ENCODE measurements at places on chromosomes 3 and 15.
A peak's percentile ranks its signal among the peaks of the same experiment; 100 is the strongest.

- H3K27me3 ChIP-seq: no peaks in the 10 kb centered on the region
- no peaks in the 10 kb centered on the region for H3K4me1 ChIP-seq
- H3K27ac ChIP-seq: no peak overlapping the region
- no peaks in the 10 kb centered on the region for H3K36me3 ChIP-seq
- H3K4me3 ChIP-seq: no peak overlapping the region
These were observed 1303.3 kb downstream of the ROBO2 start for GRCh38 chr3:78343221-78343620.

GRCh38 chr3:3127432-3128010 is 781 bp downstream of the TRNT1 start:
- H3K36me3 ChIP-seq: peaks cover 28% of the 10 kb centered on the region
- H3K27ac ChIP-seq: peak overlapping the region; percentile 96
- peaks cover 7% of the 10 kb centered on the region for H3K4me1 ChIP-seq

- DNase-seq: no peak
- no peak overlapping the region for H3K4me3 ChIP-seq
- H3K27ac ChIP-seq: no peak overlapping the region
- H3K36me3 ChIP-seq: no peaks in the 10 kb centered on the region
- no peaks in the 10 kb centered on the region for H3K27me3 ChIP-seq
These were observed 563.3 kb upstream of the GOLIM4 start for GRCh38 chr3:168659015-168659414.

GRCh38 chr3:131762981-131763564 is 260.3 kb upstream of the MRPL3 start:
- no peaks in the 10 kb centered on the region for H3K4me1 ChIP-seq
- H3K27ac ChIP-seq: no peak overlapping the region
- H3K4me3 ChIP-seq: no peak overlapping the region
- DNase-seq: no peak

DNA sequence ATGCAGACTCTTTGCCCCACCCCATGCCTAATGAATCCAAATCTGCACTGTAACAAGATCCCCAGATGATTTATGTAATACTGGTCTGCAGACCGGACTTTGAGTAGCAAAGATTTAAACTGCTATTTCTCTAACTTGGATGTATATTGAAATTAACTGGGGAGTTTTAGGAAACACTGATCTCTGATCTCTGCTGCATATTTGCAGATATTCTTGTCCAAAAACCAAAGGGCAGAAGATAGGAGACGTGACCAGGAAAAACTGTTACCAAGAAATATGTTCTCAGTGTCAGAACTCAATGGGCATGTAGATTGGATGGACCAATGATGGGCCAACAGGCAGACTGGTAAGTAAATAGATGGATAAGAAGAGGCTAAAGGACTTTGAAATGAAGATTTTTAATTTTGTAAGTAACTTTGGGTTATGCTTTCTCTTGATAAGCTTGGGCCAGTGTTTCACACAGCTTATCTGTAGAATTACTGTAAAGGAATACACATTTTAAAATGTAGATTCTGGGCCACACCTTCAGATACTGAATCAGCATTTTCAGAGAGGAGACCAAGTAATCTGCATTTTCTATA is 64.5 kb upstream of the TP63 start:
- no peaks in the 10 kb centered on the region for H3K36me3 ChIP-seq
- no peak overlapping the region for H3K4me3 ChIP-seq
- H3K27ac ChIP-seq: no peak overlapping the region
- no peak for DNase-seq
- no peaks in the 10 kb centered on the region for H3K4me1 ChIP-seq
- no peaks in the 10 kb centered on the region for H3K27me3 ChIP-seq

- H3K27ac ChIP-seq: no peak overlapping the region
- DNase-seq: no peak
- peaks cover 9% of the 10 kb centered on the region for H3K4me1 ChIP-seq
- no peak overlapping the region for H3K4me3 ChIP-seq
- H3K36me3 ChIP-seq: no peaks in the 10 kb centered on the region
- H3K27me3 ChIP-seq: no peaks in the 10 kb centered on the region
These were observed 3.8 kb downstream of the SERPINI1 start for GRCh38 chr3:167739190-167739810.

- no peaks in the 10 kb centered on the region for H3K27me3 ChIP-seq
- no peaks in the 10 kb centered on the region for H3K36me3 ChIP-seq
- H3K4me1 ChIP-seq: peaks cover 3% of the 10 kb centered on the region
- H3K27ac ChIP-seq: no peak overlapping the region
- H3K4me3 ChIP-seq: no peak overlapping the region
- no peak for DNase-seq
These were observed 3.1 kb upstream of the ABHD6 start for GRCh38 chr3:58234516-58234931.

GRCh38 chr3:147390589-147391569 is 15.5 kb downstream of the ZIC4 start:
- no peaks in the 10 kb centered on the region for H3K4me1 ChIP-seq
- H3K36me3 ChIP-seq: no peaks in the 10 kb centered on the region
- H3K27ac ChIP-seq: no peak overlapping the region
- H3K4me3 ChIP-seq: no peak overlapping the region
- H3K27me3 ChIP-seq: peaks cover 33% of the 10 kb centered on the region
- no peak for DNase-seq

DNA sequence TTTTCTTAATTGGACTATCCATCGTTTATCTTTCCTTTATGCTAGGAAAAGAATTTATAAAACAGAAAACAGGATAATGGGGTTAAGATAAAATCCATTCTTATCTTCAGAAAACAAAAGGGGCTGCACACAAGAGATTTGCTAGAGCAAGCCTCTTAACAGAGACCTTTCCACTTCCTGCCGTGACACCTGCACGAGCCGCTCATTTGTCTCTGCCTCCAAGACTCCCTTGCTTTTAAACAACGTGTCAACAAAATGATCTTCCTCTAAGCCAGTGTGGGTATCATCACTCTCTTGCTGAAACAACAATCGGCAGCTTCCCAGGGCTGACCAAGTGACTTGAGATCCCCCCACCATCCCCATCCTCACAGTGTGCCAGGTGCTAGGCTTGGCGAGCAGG is 33.1 kb downstream of the GABRB3 start:
- H3K27me3 ChIP-seq: no peaks in the 10 kb centered on the region
- H3K36me3 ChIP-seq: no peaks in the 10 kb centered on the region
- DNase-seq: no peak
- no peak overlapping the region for H3K4me3 ChIP-seq
- H3K4me1 ChIP-seq: no peaks in the 10 kb centered on the region

DNA sequence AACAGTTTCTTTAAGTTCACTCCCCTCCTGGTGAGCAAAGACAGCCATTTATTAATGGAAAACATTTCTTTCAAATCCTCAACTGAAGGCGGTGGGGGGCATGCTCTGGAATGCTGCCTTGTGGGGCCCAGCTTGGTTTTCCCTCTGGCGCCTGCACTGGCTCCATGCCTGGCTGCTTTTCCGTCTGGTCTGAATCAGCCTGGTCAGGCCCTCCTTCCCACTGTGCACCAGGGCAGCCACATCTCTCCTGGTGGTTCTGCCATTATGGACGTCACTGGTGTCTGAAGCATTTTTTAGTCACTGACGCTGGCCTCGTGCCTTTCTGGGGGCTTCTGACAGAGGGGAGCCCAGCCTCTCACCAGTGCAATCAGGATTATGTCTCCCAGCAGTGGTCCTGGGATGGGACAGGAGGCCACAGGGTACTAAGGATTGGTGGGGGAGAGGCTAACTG is 57.6 kb upstream of the APEH start:
- H3K4me1 ChIP-seq: no peaks in the 10 kb centered on the region
- no peak for DNase-seq
- H3K4me3 ChIP-seq: no peak overlapping the region
- no peak overlapping the region for H3K27ac ChIP-seq

- DNase-seq: no peak
- H3K4me3 ChIP-seq: no peak overlapping the region
- no peaks in the 10 kb centered on the region for H3K4me1 ChIP-seq
- H3K36me3 ChIP-seq: no peaks in the 10 kb centered on the region
- no peaks in the 10 kb centered on the region for H3K27me3 ChIP-seq
These were observed 18.9 kb downstream of the WNT5A start for GRCh38 chr3:55468251-55468650.

GRCh38 chr15:44710236-44711095 is 657 bp downstream of the PATL2 start:
- no peaks in the 10 kb centered on the region for H3K27me3 ChIP-seq
- peak overlapping the region; percentile 98 for H3K27ac ChIP-seq
- H3K4me3 ChIP-seq: peak overlapping the region; percentile 91
- H3K4me1 ChIP-seq: peaks cover 21% of the 10 kb centered on the region

GRCh38 chr3:52036222-52036694 is 20.1 kb downstream of the DUSP7 start:
- H3K27me3 ChIP-seq: no peaks in the 10 kb centered on the region
- DNase-seq: no peak
- H3K36me3 ChIP-seq: no peaks in the 10 kb centered on the region
- H3K27ac ChIP-seq: no peak overlapping the region
- peaks cover 30% of the 10 kb centered on the region for H3K4me1 ChIP-seq

- H3K4me3 ChIP-seq: no peak overlapping the region
- peaks cover 11% of the 10 kb centered on the region for H3K27me3 ChIP-seq
- no peak overlapping the region for H3K27ac ChIP-seq
- no peak for DNase-seq
These were observed 141.2 kb downstream of the NUP210 start for GRCh38 chr3:13278783-13279531.

GRCh38 chr3:129947538-129948240 is 26.8 kb upstream of the TRH start:
- H3K4me1 ChIP-seq: no peaks in the 10 kb centered on the region
- H3K4me3 ChIP-seq: no peak overlapping the region
- no peak for DNase-seq
- no peaks in the 10 kb centered on the region for H3K36me3 ChIP-seq
- no peak overlapping the region for H3K27ac ChIP-seq

GRCh38 chr3:193735850-193736249 is 142.8 kb downstream of the OPA1 start:
- no peak overlapping the region for H3K27ac ChIP-seq
- no peaks in the 10 kb centered on the region for H3K36me3 ChIP-seq
- no peak for DNase-seq
- H3K4me3 ChIP-seq: no peak overlapping the region

- no peaks in the 10 kb centered on the region for H3K27me3 ChIP-seq
- H3K36me3 ChIP-seq: no peaks in the 10 kb centered on the region
- no peak overlapping the region for H3K27ac ChIP-seq
- peaks cover 7% of the 10 kb centered on the region for H3K4me1 ChIP-seq
These were observed 38.8 kb upstream of the TIMP4 start for GRCh38 chr3:12197475-12197874.

DNA sequence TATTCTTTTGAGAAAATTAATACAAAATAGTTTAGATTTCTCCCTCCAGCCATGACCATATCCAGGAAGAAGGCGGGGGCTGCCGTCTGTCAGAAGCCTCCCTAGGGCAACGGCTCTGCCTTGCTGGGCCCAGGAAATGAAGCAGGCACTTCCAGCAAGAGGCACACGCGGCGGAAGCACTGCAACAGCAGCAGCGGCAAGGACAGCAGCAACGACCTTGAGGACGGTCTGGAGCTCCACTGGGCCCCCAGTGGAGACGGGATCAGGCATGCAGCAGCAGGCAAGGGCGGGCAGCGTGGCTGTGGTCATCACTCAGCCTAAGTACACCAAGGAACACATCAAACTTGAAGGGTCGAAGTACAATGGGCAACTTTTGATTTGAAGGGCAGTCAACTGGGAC is 61.3 kb upstream of the EPHA6 start:
- no peaks in the 10 kb centered on the region for H3K4me1 ChIP-seq
- no peak for DNase-seq
- H3K36me3 ChIP-seq: no peaks in the 10 kb centered on the region
- H3K27me3 ChIP-seq: no peaks in the 10 kb centered on the region

DNA sequence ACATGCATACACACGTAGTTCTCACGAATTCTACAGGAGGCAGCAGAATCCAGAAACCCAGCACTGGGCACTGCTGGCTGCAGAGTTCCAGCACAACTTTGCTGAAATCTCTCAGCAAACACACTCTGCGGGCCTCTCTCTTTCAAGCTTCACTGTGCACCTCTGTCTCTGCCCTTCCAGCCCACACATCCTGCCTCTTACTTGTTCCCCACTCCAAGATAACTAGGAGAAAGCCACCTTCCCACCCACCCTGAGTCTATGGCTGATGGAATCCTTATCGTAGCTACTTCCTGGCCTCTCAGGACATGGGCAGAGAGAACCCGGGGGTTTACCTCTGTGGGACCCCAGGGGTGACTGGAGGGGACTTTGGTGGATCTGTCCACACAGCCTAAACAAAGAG is 11.9 kb downstream of the ANP32A start:
- no peaks in the 10 kb centered on the region for H3K27me3 ChIP-seq
- no peak for DNase-seq
- H3K4me1 ChIP-seq: peaks cover 75% of the 10 kb centered on the region
- H3K4me3 ChIP-seq: no peak overlapping the region
- H3K27ac ChIP-seq: no peak overlapping the region

DNA sequence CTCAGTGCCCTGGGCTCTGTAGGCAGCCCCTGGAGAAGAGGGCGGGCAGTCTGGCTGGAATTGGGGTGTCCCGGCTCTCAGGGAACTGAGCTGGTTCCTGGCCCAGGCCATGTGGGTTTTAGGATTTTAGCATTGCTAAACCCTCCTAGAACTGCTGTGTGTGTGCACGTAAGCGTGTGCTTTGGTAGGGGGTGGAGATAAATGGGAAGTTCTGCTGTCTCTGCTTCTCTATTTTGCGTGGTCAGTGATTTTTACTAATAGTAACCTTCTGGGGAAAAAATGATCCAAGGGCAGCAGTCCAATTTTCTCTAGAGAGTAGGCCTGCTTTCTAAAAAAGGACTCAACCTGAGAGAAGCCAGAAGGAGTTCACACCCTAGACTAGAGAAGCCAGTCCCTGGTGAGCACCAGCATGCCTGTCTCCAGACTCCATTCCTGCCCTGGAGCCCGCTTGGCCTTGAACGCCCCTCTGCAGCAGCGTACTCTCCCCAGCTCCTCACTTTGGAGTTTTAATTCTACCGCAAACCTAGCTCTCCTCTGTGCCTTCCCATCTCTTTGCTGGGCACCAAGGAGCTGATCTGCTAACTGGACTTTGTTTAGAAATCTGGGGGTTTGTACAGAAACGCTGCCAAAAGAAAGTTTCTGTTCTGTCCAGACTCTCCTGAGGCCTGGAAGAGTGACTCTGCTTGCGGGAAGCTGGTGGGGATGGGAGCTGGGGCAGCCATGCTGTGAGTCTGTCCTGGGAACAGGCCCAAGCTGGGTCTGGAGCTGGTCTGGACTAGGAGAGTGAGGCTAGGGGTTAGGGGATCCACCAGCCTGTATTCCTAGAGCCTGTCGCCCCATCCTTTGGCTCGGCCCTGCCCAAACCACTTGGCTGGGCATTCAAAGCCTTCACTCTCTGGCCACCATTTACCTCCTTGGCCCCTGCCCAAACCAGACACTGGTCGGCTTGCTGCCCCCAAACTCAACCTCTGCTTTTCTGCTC is 19.7 kb downstream of the CORO2B start:
- no peaks in the 10 kb centered on the region for H3K27me3 ChIP-seq
- DNase-seq: no peak
- no peak overlapping the region for H3K27ac ChIP-seq
- no peak overlapping the region for H3K4me3 ChIP-seq
- peaks cover 17% of the 10 kb centered on the region for H3K4me1 ChIP-seq
- H3K36me3 ChIP-seq: no peaks in the 10 kb centered on the region

GRCh38 chr3:78511840-78512239 is 1256.0 kb downstream of the ROBO1 start:
- no peaks in the 10 kb centered on the region for H3K4me1 ChIP-seq
- no peaks in the 10 kb centered on the region for H3K27me3 ChIP-seq
- H3K4me3 ChIP-seq: no peak overlapping the region
- DNase-seq: no peak
- no peak overlapping the region for H3K27ac ChIP-seq

- H3K4me1 ChIP-seq: no peaks in the 10 kb centered on the region
- H3K4me3 ChIP-seq: no peak overlapping the region
- H3K27me3 ChIP-seq: no peaks in the 10 kb centered on the region
- H3K27ac ChIP-seq: no peak overlapping the region
- H3K36me3 ChIP-seq: no peaks in the 10 kb centered on the region
These were observed 96.8 kb downstream of the WDR76 start for GRCh38 chr15:43923553-43923952.
